PC-9 (cell line): ENCODE measurements at places on chromosomes 3 and 15.

DNA sequence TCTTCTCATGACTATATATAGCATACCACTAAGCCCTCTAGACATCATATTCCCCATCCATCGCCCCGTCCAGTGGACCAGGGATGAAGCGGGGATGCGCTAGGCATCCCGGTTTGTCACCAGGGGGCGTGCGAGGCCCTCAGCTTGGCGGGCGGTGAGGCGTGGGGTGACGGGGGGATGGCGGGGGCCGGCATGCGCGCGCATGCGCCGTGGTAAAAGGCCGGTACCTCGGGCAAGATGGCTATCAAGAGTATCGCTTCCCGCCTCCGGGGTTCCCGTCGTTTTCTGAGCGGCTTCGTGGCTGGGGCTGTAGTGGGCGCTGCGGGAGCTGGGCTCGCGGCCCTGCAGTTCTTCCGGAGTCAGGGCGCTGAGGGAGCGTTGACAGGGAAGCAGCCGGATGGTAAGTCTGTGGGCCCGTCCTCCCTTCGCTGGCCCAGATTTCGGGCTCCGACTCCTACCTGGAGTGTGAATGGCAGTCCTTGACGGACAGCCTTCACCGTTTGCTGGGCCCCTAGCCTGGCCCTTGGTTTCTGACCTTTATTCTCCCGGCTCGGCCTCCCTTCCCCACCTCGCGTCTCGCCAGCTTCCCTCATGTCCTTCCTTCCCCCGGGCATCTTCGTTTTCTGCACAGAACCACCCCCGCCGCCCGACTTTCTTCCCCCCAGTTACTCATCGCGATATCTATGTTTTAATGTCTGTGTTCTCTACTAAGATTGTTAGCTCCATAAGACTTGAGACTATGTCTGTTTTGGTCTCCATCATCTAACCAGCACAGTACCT is at the start of gene EXOG:
Gene EXOG, plus strand, starts transcription at position 210 of the 780 bp plus-strand sequence. Its CDS starts 28 bp downstream, at position 238.
- DNase-seq, result peak; percentile 88
- 0 out of 2 replicates have a peak, but pooled peaks cover 4% of the 10 kb centered on the region for H3K4me1 ChIP-seq
- no peak within 1 kb of the TSS for H3K27ac ChIP-seq
- H3K4me3 ChIP-seq, result peak within 1 kb of the TSS; percentile 88
- H3K36me3 ChIP-seq, result no peaks in the 10 kb centered on the region
- H3K27me3 ChIP-seq, result no peaks in the 10 kb centered on the region

- H3K36me3 ChIP-seq, result no peaks in the 10 kb centered on the region
- H3K27ac ChIP-seq, result no peak overlapping the region
- H3K27me3 ChIP-seq, result peaks cover 19% of the 10 kb centered on the region
Measured at GRCh38 chr3:193168931-193169330, 72.1 kb upstream of the PLAAT1 start.

GRCh38 chr15:87365186-87365585 is 891.4 kb downstream of the NTRK3 start:
- no peak overlapping the region for H3K27ac ChIP-seq
- DNase-seq, result no peak
- no peak overlapping the region for H3K4me3 ChIP-seq
- H3K4me1 ChIP-seq, result 0 out of 2 replicates have a peak, but pooled peaks cover 6% of the 10 kb centered on the region
- no peaks in the 10 kb centered on the region for H3K27me3 ChIP-seq

GRCh38 chr3:110767838-110768237 is 303.8 kb upstream of the NECTIN3 start:
- H3K4me1 ChIP-seq, result no peaks in the 10 kb centered on the region
- no peak overlapping the region for H3K27ac ChIP-seq
- H3K27me3 ChIP-seq, result no peaks in the 10 kb centered on the region
- H3K4me3 ChIP-seq, result no peak overlapping the region
- no peak for DNase-seq
